ENCODE measurements at places on chromosomes 3 and 15.

GRCh38 chr3:100875239-100875638 lies 118.0 kb downstream of the ABI3BP start:
- DNase-seq = peak; percentile 31

GRCh38 chr3:56291244-56291680 lies 177.0 kb downstream of the ERC2 start:
- no peak for DNase-seq

DNA sequence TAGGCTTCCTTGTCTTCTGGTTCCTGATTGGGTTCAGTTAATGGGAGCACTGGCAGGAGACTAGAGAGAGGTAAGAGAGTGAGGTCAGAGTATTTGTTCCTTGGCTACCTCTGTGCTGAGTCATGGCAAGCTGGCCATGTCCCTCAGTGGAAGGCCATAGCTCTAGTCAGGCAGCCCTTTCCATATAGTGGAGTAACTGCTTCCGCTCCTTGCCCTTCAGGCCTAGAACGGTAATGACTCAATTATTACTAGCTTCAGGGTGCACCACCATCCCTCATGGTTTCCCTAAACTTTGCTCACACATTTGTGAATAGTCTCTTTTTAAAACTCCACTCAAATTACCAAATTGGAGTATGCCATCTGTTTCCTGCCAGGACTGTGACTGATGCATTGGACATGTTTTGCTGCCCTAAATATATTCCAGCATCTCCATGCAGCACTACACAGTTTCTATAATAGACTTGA lies 10.5 kb upstream of the ANO10 start:
- DNase-seq = no peak

DNA sequence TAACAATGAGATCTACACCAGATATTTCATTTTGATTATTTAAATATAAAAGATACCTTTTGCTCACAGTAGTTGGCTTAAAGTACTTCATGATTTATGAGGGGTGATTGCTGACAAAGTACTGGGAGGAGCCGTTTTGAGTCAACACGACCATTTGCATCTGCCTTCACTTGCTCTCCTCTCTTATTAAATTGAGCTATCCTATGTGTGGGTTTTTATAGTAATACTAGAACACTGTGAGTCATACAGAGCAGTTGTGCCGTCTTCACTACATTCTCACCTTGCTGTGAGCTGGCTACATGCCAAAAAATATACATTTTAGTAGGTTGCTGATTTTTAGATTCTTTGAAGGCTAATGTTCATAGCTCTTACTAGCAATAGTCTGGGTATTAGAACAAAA lies 161.2 kb downstream of the ALCAM start:
- no peak for DNase-seq

GRCh38 chr3:46693892-46694226 lies 380 bp upstream of the ALS2CL start:
- no peak for DNase-seq

DNA sequence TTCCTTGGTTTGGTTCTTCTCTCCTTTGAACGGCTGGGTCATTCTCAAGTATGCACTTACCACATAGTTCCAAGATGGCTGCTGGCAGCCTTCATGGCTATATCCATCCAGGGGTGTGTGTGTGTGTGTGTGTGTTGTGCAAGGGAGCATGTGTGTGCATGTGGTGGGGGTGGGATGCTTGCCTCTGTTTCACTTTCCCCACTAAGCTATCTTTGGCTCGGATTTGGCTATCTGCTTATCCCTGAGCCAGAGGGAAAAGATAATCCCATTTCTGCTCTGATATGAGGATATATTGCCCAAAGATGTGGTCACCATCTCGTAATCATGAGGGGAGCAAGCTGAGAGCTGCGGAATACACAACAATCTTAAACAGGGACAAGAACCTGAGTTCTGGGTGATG lies 26.2 kb downstream of the ANAPC13 start:
- no peak for DNase-seq

DNA sequence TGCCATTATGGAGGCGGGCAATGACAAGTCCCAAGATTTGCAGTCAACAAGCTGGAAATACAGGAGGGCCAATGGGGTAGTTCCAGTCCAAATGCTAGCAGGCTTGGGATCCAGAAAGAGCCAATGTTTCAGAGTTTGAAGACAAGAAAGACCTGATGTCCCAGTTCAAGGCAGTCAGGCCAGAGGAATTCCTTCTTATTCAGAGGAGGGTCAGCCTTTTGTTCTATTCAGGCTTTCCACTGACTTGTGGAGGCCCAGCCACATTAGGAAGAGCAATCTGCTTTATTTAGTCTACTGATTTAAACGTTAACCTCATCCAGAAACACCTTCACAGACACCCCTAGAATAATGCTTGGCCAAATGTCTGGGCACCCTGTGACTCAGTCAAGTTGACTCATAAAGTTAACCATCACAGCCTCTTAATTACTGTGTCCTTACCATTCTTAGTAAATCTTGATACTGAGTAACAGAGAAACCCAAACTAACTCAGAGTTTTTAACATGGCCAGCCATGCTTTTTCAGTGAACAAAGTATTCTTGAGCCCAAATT lies 50.9 kb upstream of the NPHP3 start:
- DNase-seq = no peak

GRCh38 chr3:48739617-48739954 lies 22.6 kb upstream of the IP6K2 start:
- DNase-seq = no peak

GRCh38 chr15:64731012-64731804 lies 44.2 kb downstream of the RBPMS2 start:
- peak; percentile 88 for DNase-seq

- no peak for DNase-seq
These were observed 132.0 kb downstream of the ARNT2 start for GRCh38 chr15:80536231-80536630.

- DNase-seq = no peak
These were observed 1113.7 kb downstream of the OTOL1 start for GRCh38 chr3:162610261-162610660.

GRCh38 chr3:71446260-71446659 lies 137.3 kb downstream of the FOXP1 start:
- DNase-seq = no peak

DNA sequence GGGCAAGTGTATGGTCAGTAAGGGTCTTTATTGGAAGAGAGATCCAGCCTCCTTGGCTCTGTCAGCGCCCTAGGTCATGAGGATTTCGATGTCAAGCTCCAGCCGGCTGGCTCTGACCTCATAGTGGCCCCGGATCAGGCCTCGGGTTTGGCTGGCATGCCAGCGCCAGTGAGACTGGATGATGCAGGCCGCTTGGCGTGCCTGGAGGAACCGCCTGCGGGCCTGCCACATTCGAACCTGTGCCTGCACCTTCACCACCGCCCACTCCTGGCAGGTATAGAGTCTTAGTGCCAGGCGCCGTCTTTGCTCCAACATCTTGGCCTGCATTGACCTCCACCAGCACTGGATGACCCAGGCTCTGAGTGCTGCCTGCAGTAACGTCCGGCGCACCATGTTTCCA lies 483 bp downstream of the IQCF6 start:
- no peak for DNase-seq

DNA sequence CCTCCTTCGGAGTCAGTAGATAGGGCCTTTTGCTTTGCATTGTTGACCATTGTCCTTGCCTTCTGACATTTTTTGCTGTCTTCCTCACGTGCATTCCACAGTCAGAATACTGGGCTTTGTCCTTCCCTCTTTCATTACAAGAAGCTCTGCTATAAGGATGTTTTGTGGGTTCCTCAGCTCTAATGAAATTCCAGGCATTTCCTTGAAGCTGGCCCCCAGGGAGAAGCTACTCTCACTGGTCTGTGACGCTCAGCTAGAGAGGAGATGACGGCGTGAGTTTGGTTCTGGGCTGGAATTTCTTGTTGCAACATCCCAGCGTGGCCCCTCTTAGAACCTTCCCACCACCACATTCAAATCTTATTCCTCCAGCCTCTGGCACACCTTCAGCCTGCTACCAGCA lies 210.2 kb downstream of the TJP1 start:
- no peak for DNase-seq

- no peak for DNase-seq
These were observed 35.9 kb downstream of the SFMBT1 start for GRCh38 chr3:53009826-53010539.

DNA sequence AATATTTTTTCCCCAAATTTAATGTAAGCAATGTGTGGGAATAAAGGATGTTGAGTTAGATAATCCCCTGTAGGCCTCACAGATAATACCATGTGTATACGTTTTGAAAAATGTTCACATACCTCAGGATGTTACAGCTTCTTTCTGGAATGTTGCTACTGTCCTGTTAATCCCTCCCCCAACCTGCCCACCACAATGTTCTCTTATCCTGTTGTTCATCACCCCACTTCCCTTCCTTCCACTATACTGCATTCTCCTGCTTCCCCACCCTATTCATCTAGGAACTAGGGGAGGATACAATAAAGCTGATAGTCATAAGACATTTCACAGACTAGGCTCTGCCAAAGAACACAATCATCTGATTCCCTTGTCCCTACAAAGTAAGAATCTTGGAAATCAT lies 92.1 kb downstream of the IGF2BP2 start:
- no peak for DNase-seq

DNA sequence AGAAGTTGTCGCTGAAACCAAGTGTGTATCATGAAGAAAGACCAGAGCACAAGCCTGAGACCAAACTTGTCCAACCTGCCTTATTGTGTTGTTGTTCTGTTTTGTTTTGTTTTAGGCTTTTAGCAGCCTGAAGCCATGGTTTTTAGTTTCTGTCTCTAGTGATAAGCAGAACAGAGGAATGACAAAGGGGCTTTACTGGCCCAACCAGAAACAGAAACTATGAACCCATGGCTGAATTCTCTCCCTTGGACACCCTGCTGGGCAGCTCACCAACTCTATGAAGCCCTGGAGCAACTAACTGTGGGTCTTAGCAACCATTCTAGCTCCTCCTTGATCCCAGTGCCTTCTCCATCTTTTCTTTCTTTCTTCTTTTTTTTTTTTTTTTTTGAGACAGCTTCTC lies 30.3 kb downstream of the HCLS1 start:
- no peak for DNase-seq

DNA sequence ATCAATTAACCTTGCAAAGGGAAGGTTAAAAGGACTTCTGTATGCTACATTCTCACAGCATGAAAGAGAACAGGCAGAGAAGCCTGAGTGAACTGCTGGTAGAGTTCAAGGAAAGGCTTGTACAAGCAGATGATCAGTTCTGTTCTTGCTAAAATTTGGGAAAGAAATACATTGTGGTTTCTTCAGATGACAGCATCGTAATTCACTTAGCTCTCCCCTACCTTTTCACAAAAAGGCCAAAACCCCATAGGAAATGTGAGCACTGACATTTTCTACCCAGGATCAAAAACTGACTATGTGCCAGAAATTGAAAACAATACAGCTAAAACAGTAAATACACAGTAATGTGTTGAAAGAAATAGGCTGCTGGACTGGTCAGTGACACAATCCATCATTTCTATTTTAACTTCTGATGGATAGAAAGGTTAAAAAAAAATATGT lies 216.4 kb downstream of the DPH6 start:
- DNase-seq = no peak

DNA sequence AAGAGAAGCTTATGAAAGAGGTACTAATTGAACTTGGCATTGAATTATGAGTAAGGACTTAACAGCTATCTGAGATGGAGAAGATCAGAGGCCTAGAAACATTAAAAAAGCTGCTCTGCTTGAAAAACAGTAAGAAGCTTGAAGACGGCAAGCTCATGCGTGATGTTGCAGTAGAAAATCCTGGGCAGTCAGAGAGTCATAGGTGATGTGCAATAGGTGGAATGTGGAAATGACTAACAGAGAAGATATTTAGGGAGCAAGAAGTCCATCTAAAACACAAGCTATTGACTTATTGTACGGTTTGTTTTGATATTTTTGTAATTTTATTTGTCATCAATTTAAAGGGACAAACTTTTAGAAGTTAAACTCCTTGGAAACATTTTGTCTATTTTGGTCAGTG lies 1101.4 kb downstream of the ROBO2 start:
- no peak for DNase-seq

- no peak for DNase-seq
These were observed 34.8 kb upstream of the CFAP20DC start for GRCh38 chr3:59084583-59084982.

DNA sequence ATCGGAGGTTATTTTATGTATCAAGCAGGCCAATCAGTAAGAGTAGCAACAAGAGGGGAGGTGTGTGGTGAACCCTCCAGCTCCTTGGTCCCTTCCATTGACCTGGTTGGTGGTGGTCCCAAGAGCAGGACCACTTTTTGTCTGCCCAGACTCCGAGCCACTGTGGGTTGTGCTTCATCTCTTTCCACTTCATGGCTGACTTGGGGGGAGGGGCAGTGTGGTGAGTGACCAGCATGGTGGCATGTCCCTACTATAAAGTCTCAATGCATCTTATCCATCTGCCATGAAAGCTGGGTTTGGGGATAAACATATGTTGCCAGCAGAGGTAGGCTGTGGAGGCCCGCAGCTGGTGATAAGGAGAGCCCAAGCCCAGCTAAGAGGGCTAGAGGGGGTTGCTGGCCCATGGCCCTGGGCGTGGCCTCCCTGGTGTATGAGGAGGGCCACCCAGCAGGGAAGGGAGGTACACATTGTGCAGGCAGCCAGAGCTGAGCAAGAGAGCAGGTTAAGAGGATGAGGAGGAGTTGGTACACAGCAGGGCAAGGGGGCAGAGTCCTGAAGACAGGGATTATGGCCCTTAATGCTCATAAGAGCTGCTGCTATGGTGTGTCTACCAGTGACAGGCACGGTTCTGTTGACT lies 7.0 kb downstream of the AEN start:
- DNase-seq = no peak

- DNase-seq = no peak
These were observed 271.6 kb downstream of the FHIT start for GRCh38 chr3:60979461-60980341.

- DNase-seq = no peak
These were observed 37.4 kb upstream of the VEPH1 start for GRCh38 chr3:157540656-157541055.

- DNase-seq = no peak
These were observed 999 bp upstream of the KIF7 start for GRCh38 chr15:89656116-89656815.

DNA sequence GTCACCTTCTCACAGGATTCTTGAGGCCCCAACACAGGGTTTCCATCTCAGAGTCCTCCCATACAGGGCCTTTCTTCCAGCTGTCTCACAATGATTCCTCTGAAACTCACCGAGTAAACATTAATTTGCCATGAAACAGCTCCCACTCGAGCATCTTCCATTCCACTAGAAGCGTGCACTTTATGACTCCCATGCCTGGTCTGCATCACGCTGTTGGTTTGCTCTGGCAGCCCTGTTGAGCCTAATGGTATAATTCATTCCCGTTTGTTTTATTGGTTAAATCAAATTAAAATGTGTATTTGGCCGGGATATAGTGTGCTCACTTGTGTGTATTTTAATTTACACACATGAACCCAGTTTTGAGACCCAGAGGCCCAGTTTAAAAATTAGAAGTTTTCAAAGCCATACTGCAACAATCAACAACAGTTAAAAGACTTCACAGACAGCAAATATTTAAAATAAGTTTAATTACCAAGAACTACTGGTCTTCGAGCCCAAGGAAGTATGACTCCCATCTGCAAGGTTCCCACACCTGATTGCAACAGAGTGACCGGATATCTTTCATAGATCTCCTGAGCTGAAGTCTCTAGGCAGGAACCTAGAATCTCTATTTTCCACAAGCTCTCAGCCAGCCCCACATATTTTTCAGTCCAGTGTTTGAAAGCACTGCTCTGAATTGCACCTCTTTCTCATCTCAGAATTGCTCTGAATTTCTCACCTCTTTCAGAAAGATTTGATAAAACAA lies 42.3 kb upstream of the GYG1 start:
- DNase-seq = no peak

GRCh38 chr15:59632714-59633113 lies 21.1 kb downstream of the GCNT3 start:
- peak; percentile 25 for DNase-seq
